CD4-positive, alpha-beta T cell (primary cell): ENCODE measurements at places on chromosomes 1 and 21. TPM values are rescaled to one million over a fixed set of nuclear protein-coding genes. Genes with fewer than 3 reads are reported as not detected.
A peak's percentile ranks its signal among the peaks of the same experiment; 100 is the strongest.

GRCh38 chr21:15679630-15680029 is 50.2 kb upstream of the USP25 start:
- no peaks in the 10 kb centered on the region for H3K27me3 ChIP-seq
- H3K4me1 ChIP-seq: no peaks in the 10 kb centered on the region
- no peak overlapping the region for H3K4me3 ChIP-seq
- H3K36me3 ChIP-seq: no peaks in the 10 kb centered on the region
- no peak for DNase-seq
- no peak overlapping the region for H3K27ac ChIP-seq

DNA sequence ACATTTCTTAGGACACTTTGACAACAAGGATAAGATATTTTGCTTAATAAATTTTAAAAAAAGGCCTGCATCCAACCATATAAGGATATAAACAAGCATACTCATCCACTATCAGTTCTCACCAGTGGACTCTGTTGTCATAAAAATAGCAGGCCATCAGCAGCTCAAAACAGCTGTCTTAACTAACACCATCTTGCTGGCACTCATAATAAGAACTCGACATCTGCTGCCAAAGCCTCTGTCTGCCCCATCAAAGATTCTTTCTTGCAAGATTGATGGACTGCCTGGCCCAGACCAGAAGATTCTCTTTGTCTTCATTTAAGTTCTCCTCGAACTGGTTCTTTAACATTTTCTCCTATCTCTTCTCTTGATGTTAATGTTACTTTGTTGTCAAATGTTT is 10.1 kb downstream of the JMJD4 start:
- no peak overlapping the region for H3K27ac ChIP-seq
- no peaks in the 10 kb centered on the region for H3K36me3 ChIP-seq
- H3K4me3 ChIP-seq: no peak overlapping the region
- H3K4me1 ChIP-seq: peaks cover 24% of the 10 kb centered on the region

Gene PTPN14
- total RNA-seq: 0.03 TPM

GRCh38 chr1:31216016-31216415 is 23.7 kb downstream of the NKAIN1 start:
- no peak overlapping the region for H3K4me3 ChIP-seq
- H3K27ac ChIP-seq: no peak overlapping the region
- no peak for DNase-seq
- no peaks in the 10 kb centered on the region for H3K4me1 ChIP-seq
- H3K36me3 ChIP-seq: no peaks in the 10 kb centered on the region

Gene USP1
- 28.3 TPM for total RNA-seq

DNA sequence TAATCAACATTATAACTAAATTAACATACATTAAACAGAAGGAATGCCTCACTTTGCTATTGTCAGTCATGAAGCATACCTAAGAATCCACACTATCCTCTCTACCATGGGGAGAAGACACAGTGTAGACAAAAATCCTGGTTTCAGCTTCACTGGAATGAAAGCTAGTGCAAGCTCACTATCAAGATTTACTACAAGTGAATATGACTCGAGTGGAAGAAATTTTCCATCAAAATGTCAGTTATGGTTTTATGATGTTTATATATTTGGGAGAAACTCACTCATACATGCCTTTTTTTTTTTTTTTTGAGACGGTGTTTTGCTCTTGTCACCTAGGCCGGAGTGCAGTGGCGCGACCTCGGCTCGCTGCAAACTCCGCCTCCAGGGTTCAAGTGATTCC is 424.3 kb downstream of the KCNT2 start:
- H3K27me3 ChIP-seq: no peaks in the 10 kb centered on the region
- H3K27ac ChIP-seq: no peak overlapping the region
- no peak for DNase-seq
- H3K4me1 ChIP-seq: no peaks in the 10 kb centered on the region

Gene CTSS
- total RNA-seq: 83.1 TPM

Gene ANP32E
- 31.9 TPM for total RNA-seq

GRCh38 chr1:233025157-233025556 is 74.7 kb downstream of the NTPCR start:
- no peak overlapping the region for H3K4me3 ChIP-seq
- H3K36me3 ChIP-seq: peaks cover 9% of the 10 kb centered on the region
- peak; percentile 43 for DNase-seq
- H3K4me1 ChIP-seq: peaks cover 5% of the 10 kb centered on the region
- no peaks in the 10 kb centered on the region for H3K27me3 ChIP-seq

DNA sequence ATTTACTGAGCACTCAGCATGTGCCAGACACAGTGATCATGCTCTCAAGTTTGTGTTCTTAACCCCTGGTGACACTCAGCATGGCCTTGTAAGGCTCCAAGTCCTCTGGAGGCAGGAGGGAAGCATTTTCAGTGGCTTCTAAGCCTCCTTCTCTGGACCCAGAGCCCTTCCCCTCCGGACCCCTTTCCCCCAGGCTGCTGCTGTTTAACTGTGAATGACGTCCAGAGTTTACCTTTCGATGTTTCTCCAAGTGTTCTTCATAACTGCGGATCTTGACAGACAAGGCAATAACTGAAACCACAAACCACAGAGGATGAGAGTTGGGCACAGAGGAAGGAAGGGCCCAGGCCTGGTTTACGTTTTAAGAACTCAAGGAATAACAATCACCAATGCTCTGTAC is 6.5 kb downstream of the MRPS15 start:
- H3K36me3 ChIP-seq: peaks cover 54% of the 10 kb centered on the region
- no peak for DNase-seq

- peaks cover 80% of the 10 kb centered on the region for H3K36me3 ChIP-seq
- H3K4me3 ChIP-seq: no peak overlapping the region
- DNase-seq: no peak
- H3K4me1 ChIP-seq: peaks cover 9% of the 10 kb centered on the region
Observed at GRCh38 chr1:37883671-37884070, 24.3 kb upstream of the MTF1 start.

GRCh38 chr1:207172885-207173284 is 68.9 kb downstream of the C4BPA start:
- H3K27ac ChIP-seq: no peak overlapping the region
- DNase-seq: no peak
- no peaks in the 10 kb centered on the region for H3K4me1 ChIP-seq
- no peaks in the 10 kb centered on the region for H3K27me3 ChIP-seq
- H3K4me3 ChIP-seq: no peak overlapping the region

GRCh38 chr1:22252251-22252650 is 109.4 kb upstream of the WNT4 start:
- H3K27ac ChIP-seq: no peak overlapping the region
- no peak for DNase-seq
- H3K4me1 ChIP-seq: no peaks in the 10 kb centered on the region
- H3K4me3 ChIP-seq: no peak overlapping the region
- peaks cover 11% of the 10 kb centered on the region for H3K27me3 ChIP-seq

Gene ADAMTS4
- 0.60 TPM for total RNA-seq

DNA sequence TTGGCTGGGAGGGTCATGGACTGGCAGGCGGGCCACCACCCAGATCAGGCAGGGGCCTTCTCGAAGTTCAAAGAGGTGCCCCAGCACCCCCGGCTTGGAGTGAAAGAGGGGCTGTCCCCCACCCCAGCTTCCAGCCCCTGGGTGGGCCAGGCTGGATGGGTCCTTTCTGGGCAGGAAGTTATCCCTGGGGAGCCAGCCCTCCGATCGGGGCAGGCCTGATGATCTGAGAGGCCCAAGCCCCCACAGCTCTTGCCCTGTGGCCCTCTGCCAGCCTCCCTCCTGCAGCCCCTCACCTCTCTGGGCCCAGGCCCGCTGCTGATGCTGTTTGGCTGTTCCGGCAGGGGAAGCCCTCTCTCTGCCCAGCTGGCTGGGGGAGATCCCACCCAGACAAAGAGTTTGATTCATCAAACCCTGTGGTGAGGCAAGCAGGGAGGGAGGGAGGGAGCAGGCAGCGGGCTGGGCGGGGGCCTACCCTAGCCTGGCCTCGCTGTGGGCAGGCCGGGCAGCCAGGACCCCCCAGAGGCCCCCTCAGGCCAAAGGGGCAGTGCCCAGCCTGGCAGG is 2.5 kb downstream of the ARHGEF19 start:
- H3K27ac ChIP-seq: no peak overlapping the region
- no peak for DNase-seq
- H3K4me1 ChIP-seq: peaks cover 22% of the 10 kb centered on the region
- no peaks in the 10 kb centered on the region for H3K27me3 ChIP-seq
- H3K36me3 ChIP-seq: no peaks in the 10 kb centered on the region

DNA sequence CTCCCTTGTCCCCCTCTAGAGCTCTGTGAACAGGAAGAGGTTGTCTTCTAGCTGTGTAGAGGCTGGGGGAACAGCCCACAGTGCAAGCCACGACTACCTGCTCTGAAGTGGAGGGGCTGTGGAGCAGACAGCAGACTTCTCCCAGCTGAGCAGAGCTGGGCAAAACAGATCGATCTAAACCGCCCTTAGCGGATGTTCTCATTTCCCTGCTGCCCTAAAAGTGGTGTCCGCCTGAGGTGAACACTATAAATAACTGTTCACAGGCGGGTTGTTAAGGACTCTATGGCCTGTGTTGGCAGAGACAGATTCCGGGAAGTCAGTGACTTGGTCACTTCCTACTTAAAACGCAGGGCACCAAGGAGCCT is 203.2 kb downstream of the RHOU start:
- no peaks in the 10 kb centered on the region for H3K27me3 ChIP-seq
- no peak overlapping the region for H3K27ac ChIP-seq

- H3K27me3 ChIP-seq: no peaks in the 10 kb centered on the region
- peaks cover 6% of the 10 kb centered on the region for H3K36me3 ChIP-seq
Observed at GRCh38 chr1:44847845-44848244, 4.8 kb upstream of the PTCH2 start.

Gene CCDC30
- 1.2 TPM for total RNA-seq

- peak overlapping the region; percentile 60 for H3K27ac ChIP-seq
- no peaks in the 10 kb centered on the region for H3K27me3 ChIP-seq
Observed at GRCh38 chr21:25562660-25563059, 44.6 kb downstream of the MRPL39 start.

- no peaks in the 10 kb centered on the region for H3K36me3 ChIP-seq
- H3K4me1 ChIP-seq: no peaks in the 10 kb centered on the region
- H3K27ac ChIP-seq: no peak overlapping the region
- DNase-seq: no peak
Observed at GRCh38 chr1:217734973-217735372, 103.8 kb downstream of the SPATA17 start.

Gene PRR9
- total RNA-seq: not detected

GRCh38 chr1:207404849-207405525 is 49.1 kb upstream of the CR2 start:
- H3K4me1 ChIP-seq: no peaks in the 10 kb centered on the region
- H3K27me3 ChIP-seq: no peaks in the 10 kb centered on the region
- H3K4me3 ChIP-seq: no peak overlapping the region
- DNase-seq: peak; percentile 68
- no peaks in the 10 kb centered on the region for H3K36me3 ChIP-seq

Gene RIMKLA
- not detected for total RNA-seq
